Omental fat pad (tissue), 4 donors: ENCODE measurements at places on chromosomes 2 and 18. TPM values are rescaled to one million over a fixed set of nuclear protein-coding genes. Genes with fewer than 3 reads are reported as not detected.

The UGT1A8 gene
- total RNA-seq, result not detected

The HOXD12 gene
- not detected for total RNA-seq

DNA sequence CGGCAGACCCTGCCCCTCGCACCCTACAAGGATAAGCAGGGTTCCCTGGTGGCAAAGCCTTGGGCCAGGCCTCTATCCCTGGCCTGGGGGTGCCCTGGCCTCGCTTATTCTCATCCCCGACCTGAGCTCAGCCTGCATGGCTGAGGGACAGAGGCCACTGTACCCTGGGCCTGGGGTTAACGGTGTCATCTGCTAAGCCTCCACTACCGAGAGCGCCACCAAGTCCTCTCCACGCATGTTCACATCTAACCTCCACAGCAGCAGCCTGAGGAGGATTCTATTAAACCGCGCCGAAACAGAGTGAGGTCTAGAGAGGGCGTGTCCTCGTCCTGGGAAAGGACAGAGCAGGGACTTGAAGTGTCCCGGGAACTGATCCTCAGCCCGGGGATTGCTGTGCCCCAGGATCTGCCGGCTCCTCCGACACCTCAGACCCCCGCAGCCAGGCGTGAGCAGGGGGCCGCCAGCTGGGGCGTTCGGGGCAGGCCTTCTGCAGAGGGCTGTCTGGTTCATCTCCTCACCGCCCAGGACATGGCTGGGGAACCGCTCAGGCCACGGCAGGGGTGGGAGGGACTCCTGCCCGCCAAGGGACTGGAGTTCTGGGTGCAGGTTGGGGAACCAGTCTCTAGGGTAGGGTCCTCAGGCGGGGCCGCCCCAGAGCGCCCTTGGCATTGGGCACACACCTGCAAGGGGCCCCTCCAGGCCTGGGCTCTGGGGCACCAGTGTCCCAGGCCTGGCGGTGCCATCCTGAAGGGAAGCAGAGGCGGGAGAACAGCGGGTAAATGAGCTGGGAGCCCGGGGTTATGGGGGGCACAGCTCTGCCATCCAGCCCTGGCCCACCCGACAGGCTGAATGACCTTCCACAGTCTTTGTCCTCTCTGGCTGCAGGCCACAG is 68.0 kb upstream of the SMAD7 start:
- peak; percentile 7 for DNase-seq

DNA sequence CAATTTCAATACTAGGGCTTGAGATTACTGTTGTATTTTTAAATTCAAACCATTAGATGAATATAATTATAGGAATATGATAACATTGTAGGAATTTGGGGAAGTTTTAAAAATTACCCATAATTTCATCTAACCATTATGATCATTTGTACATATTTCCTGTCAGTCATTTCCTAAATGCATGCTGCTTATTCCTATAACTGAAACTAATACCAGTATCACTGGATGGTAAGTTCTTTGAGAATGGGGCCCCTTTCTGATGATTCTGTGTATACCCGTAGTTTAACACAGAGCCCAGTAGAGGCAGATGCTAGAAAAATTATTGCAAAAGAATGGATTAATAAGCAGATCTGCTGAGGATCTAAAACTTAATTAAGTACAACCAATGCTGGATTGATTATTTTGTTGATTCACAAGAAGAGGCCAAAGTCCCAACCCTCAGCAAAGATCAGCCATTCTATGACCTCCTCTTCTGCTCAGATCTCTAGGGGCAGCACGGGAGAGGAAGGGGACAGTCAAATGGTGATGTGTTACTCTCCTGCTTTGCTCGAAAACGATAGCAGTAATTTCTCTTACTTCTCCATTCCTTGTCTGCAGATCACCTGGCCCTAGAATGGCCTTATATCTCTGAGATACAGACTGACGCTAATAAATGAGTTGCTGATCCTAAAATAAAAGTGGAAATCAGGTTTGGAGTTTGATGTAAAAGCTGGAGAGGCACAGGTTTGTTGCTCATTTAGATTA is 69.5 kb upstream of the PELI1 start:
- DNase-seq, result no peak

- DNase-seq, result no peak
These were observed 277.1 kb upstream of the CCDC68 start for GRCh38 chr18:55236150-55236931.

DNA sequence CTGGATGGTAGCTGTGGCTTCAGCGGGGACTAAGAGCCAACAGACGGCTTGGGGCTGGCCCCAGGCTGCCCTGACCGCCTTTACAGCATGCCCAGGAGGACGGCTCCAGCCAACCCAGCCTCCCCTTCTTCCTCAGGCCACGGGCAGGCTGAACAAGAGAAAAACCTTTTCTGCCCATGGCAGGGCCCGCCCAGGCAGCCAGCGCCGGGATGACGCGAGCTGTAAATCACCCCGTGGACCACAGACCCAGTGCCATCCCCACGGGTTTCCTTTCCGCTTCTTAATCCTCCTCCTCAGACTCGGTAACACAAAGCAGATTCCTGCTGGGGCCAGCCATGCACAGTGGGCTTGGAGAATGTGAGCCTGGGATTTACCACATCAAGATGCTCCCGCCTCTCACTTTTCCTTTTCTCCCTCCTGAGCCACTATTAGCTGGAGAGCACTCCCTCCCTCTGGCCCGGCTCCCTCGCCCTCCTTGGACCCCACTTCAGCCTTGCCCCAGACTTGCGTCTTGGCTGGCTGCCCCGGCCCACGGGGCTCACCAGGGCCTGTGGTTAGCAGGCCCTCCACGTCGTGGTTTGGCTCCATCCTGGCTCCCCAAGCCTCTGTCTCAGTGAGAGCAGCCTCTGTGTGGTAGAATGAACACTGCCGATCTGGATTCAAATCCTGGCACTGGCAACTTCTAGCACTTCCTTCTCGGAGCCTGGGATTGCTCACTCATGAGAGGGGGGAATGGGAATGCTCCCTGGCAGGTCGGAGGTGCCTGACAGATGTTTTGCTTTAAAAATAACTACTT is 31.4 kb downstream of the ATOH8 start:
- no peak for DNase-seq

The MARCO gene
- total RNA-seq, result 26.3 TPM

GRCh38 chr2:144063602-144064001 is 456.3 kb downstream of the ZEB2 start:
- DNase-seq, result no peak

DNA sequence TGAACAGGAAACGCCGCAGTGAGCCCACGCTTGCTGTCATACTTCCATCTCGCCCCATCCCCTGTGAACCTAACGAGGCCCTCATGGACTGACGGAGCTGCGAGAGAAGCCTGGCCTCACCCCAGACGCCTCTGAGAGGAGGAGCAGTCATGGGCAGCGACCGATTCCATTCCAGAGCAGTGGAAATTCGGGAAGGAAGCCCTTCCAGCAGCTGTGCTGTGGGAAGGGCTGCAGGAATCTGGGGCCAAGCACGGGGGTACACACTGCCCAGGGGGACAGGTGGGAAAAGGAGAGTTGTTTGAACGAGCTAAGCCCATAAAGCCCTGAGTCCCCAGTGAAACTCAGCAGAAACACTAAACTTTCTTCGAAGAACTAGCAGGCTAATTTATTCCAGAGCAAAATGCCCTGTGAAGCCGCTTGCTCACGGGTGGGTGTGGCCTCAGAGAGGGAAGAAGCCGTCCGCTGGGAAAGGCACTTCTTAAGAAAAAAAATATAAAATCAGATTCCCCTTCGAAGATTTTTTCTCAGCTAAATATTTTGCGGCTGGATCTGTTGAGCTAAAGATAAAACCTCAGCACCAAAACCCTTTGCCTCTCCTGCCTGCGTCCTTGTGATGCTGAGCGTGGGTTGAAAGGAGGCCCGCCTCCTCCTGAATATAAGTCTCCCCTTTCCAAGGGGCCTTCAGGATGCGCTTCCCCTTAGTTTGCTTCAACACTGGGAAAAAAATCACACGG is 38.2 kb downstream of the ANKMY1 start:
- no peak for DNase-seq

- DNase-seq, result no peak
These were observed 33.6 kb downstream of the AQP12A start for GRCh38 chr2:240725266-240725665.

The KCNG3 gene
- 0.37 TPM for total RNA-seq

DNA sequence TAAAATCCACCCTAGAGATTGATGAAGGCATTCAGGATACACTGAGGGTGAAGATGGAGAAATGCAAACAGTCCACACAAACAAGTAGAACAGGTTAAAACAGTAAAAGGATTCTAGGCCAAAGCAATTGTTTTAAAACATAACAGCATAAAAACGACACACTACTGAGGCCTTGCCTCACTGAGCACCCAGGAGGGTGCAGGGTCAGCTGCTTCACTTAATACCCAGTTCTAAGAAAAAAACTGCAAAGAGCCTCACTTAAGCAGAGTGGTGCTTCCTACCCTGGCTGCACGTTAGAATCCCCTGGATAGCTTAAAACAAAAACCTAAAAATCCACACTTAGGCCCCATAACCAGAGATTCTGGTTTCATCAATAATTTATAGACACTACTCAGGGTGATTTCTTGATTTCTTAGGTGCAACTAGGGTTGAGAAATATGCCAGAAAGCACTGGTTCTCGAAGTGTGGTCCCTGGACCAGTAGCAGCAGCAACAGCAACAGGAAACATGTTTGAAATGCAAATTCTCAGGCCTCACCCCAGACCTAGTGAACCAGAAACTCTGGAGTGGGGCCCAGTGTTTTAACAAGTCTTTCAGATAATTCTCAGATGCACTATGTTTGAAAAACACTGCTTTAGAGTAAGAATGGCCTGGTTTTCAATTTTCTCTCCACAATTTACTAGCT is 279.1 kb downstream of the ZEB2 start:
- no peak for DNase-seq

- DNase-seq, result no peak
These were observed 19.1 kb downstream of the TRAF3IP1 start for GRCh38 chr2:238339395-238339780.

The FSIP2 gene
- total RNA-seq, result 0.24 TPM

The COPS9 gene
- 198 TPM for total RNA-seq

DNA sequence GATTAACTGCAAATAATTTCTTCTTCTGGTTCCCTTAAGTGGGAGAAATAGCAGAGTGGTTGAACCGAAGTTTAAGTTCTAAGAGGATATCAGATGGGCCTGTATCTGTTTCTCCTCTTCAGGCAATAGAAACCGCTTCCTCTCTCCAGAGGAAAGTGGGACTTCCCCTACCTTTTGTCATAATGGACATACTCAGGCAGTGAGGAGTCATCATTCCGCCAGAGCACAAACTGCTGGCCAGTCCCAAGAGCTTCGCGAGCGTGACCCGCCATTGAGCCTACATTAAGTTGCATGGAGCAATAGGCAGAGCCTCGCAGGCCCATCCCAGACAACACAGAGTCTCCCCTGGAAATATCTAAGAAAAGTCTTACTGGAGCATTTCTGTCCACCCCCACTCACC is 158.9 kb downstream of the LDLRAD4 start:
- DNase-seq, result no peak

DNA sequence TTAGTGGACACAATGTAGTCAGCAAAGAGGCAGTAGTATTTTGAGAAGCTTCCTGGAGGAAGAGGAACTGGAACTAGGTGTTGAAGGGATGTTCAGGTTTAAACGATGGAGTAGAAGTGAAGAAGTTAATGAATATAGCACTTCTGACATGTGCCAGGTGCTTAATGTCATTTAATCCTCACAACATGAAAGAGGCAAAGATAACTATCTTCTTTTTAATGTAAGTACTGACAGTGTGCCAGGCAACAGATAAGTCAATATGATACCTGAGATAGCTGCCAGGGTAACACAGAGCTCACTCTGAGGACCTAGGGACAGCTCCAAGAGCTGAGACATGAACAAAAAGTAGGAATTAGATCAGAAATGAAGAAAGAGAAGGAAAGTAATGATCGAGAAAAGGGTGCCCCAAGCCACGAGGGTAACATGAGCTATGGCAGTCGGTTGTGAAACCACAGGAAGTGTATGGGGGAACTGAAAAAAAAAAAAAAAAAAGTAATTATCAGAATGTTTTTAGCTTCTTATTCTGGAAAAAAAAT is 140.7 kb downstream of the RNF144A start:
- DNase-seq, result no peak

The COL3A1 gene
- 120 TPM for total RNA-seq

DNA sequence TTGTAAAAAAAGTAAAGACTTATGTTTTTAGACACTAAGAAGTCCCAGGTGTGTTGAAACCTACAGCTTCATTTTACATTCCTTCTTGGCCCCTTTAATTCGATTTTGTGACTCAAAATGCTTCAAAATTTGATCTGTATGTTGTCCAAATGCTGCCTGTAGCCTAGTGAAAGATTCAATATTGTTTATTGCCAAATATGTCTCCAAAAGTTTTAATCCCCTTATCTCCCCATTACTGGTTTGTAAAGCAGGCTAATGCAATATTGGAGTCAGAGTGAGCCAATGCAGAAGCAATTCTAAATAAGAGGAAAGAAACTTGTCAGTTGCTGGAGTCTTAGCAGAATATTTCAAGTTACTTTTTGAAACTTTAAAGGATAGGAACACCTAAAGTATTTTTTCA is 287.0 kb upstream of the ZC3H15 start:
- no peak for DNase-seq

DNA sequence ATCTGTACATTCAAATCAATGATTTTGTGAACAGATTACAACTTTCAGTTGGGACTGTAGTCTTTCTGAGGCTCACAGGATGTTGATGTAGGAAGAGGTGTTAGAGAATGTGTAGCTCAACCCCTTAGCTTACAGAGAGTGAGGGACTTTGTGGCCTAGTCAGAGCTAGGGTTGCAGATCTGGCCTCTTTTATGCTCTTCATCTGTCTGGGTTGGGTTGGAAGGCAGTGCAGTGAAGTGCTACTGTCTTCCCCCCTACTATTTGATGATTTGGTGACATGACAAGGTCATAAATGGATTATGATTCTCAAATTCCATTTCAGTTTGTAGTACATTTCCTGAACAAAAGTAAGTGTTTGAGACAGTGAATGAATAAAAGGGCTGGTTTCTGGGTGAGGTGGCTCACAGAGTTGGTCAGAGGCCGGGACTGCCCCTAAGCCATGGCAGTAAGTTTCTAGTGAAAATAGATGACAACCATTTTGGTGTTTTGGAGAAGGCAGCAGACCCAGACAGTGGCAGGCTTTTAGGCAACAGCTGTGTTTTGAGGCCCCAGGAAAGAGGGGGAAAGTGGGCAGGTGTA is 21.6 kb downstream of the MAP4K4 start:
- DNase-seq, result no peak

GRCh38 chr2:205925373-205926337 is 160.3 kb downstream of the INO80D start:
- DNase-seq, result peak; percentile 57

The GKN2 gene
- not detected for total RNA-seq

The G6PC2 gene
- not detected for total RNA-seq

The ARHGAP28 gene
- 8.7 TPM for total RNA-seq

- DNase-seq, result no peak
These were observed 70.6 kb upstream of the WDR75 start for GRCh38 chr2:189370719-189371118.

DNA sequence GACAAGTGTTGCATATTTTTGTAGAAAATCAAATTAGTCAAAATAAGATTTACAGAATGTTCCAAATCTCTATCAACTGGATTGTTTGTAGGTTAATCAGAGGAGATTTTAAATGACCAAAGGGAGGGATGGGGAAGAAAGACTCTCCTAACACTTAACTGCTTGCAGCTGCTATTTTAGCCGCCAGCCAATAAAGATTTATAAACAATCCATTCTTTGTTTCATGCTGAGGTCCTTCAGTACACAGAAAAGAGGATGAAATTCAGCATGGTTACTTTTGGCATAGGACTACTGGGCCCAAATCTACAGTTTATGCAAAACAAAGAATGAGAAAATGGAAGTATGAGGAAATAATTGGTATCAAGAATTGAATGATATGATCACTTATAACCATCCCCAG is 86.4 kb upstream of the FN1 start:
- no peak for DNase-seq

The TWIST2 gene
- total RNA-seq, result 136 TPM
